Uterus (tissue), 4 donors: ENCODE measurements at places on chromosomes 11 and 22. TPM values are rescaled to one million over a fixed set of nuclear protein-coding genes. Genes with fewer than 3 reads are reported as not detected.

DNA sequence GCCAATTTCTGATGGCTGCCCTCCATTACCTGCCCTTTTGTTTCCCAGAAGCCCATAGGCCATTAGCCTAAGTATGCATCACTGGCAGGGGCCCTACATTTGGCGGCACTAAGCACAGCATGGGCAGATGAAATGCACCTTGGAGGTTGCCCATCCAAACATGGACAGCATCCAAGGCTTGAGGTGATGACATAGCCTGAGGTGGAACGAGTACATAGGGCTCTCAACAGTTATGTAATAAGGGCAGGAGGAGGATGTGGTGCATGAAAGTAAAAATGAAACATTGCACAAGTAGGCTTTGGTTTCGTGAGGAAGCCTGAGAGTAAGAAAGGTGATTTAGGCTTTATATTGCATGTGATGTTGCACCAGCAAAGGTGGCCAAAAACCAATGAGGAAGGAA is 148.1 kb downstream of the FAM76B start:
- no peaks in the 10 kb centered on the region for H3K4me1 ChIP-seq
- H3K36me3 ChIP-seq, result no peaks in the 10 kb centered on the region
- no peaks in the 10 kb centered on the region for H3K27me3 ChIP-seq
- no peak overlapping the region for H3K27ac ChIP-seq

- H3K27ac ChIP-seq, result peak overlapping the region; percentile 95
- no peak overlapping the region for H3K4me3 ChIP-seq
- H3K4me1 ChIP-seq, result peaks cover 17% of the 10 kb centered on the region
- no peaks in the 10 kb centered on the region for H3K36me3 ChIP-seq
- no peak for DNase-seq
Observed at GRCh38 chr11:65380460-65381119, 1.9 kb downstream of the SLC25A45 start.

DNA sequence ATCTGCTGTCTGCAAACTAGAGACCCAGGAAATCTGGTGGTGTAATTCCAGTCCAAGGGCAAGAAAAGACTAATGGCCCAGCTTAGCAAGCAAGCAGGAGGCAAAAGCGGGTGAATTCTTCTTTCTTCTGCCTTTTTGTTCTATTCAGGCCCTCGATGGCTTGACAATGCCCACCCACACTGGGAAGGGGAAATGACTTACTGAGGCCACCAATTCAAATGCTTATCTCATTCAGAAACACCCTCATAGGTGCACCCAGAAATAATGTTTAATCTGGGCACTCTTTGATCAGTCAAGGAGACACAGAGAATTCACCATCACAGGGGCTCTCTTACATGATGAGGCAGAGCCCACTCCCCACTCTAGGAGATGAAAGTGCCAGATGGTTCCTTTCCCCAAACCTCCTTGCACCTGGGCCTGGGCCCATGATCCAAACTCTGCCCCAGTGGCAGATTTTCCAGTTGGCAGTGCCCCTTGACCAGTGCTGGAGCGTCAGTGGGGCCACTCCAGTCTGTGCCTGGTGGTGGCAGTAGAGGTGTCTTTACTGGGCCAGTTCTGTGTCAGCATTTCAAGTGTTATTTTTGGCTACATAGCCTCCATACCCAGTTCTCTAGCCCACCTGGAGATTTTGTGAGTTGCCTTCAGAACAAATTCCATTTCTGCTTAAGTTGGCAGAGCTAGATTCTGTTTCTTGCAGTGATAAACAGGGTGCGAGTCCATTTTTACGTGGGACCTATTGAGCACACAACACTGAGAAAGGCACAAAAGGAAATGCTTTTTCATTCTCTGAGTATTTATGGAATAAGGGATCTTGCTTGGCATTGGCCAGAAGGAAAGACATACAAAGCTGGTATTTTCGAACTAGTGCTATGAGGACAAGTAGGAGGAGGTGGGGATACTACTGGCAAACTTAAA is 7.5 kb downstream of the ELMOD1 start:
- no peaks in the 10 kb centered on the region for H3K27me3 ChIP-seq
- no peaks in the 10 kb centered on the region for H3K4me1 ChIP-seq
- no peaks in the 10 kb centered on the region for H3K36me3 ChIP-seq
- DNase-seq, result no peak
- no peak overlapping the region for H3K4me3 ChIP-seq

- H3K27me3 ChIP-seq, result no peaks in the 10 kb centered on the region
- no peak for DNase-seq
- no peaks in the 10 kb centered on the region for H3K4me1 ChIP-seq
Observed at GRCh38 chr11:115767047-115767802, 263.0 kb upstream of the CADM1 start.

TRIM29 gene
- total RNA-seq, result 7.6 TPM

CCDC83 gene
- 0.21 TPM for total RNA-seq

DNA sequence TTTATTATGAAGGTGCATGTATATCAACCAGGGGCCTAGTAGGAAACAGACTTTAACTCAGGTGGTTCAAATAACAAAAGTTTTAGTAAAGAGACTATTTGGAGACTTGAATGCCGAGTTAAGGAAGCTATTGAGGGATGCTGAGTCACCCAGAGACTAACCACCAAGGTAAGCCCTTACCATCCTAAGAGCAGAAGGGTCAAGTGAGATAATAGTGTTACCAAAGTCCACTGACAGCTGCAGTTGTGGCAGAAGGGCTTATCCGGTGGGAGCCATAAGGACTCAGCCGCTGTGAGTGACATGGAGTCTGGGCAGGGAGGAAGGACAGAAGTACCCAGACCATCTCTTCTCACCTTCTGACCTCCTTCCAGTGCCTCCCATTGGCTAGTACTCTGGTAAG is 134.0 kb downstream of the INSC start:
- no peak overlapping the region for H3K4me3 ChIP-seq
- no peaks in the 10 kb centered on the region for H3K4me1 ChIP-seq
- no peak overlapping the region for H3K27ac ChIP-seq
- DNase-seq, result no peak

OR8A1 gene
- total RNA-seq, result not detected

GRCh38 chr22:19522190-19522880 is 1.9 kb downstream of the CLDN5 start:
- H3K27me3 ChIP-seq, result no peaks in the 10 kb centered on the region
- no peaks in the 10 kb centered on the region for H3K4me1 ChIP-seq
- peak overlapping the region; percentile 46 for H3K27ac ChIP-seq
- H3K4me3 ChIP-seq, result peak overlapping the region; percentile 39
- no peaks in the 10 kb centered on the region for H3K36me3 ChIP-seq
- DNase-seq, result no peak

DNA sequence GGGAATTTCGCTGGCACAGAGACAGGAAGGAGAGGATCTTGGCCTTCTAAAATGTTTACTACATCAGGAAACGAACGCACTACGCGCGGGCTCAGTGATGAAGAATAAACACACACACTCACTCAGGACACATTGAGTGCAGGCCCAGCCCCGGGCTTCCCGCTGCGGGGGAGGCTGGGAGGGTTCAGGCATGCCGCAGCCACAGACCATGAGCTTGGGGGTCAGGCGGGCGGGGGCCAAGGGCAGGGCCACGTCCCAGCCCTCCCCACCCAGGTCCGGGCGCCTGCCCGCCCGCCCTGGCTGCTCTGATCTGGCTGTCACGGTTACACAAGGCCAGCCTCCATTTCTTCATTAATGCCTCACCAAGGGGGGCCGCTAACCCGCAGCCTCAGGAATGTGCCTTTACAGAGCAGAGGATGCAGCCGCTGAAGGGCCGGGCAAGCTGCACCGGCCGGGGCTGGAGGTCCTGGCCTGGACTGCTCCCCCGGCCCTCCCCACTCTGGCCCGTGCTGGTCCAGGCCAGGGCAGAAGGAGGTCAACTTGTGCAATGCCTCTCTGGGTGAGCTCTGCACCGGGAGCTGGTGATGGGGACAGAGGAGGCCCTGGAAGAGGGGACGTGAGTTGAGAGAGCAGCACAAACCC is 41.7 kb downstream of the IGF2 start:
- H3K4me3 ChIP-seq, result no peak overlapping the region
- H3K27ac ChIP-seq, result peak overlapping the region; percentile 80
- H3K4me1 ChIP-seq, result peaks cover 14% of the 10 kb centered on the region
- no peaks in the 10 kb centered on the region for H3K27me3 ChIP-seq
- peak; percentile 70 for DNase-seq
- H3K36me3 ChIP-seq, result no peaks in the 10 kb centered on the region

- peak; percentile 39 for DNase-seq
- no peaks in the 10 kb centered on the region for H3K27me3 ChIP-seq
- no peaks in the 10 kb centered on the region for H3K36me3 ChIP-seq
- no peaks in the 10 kb centered on the region for H3K4me1 ChIP-seq
- H3K27ac ChIP-seq, result no peak overlapping the region
Observed at GRCh38 chr11:34219941-34220370, 114.5 kb downstream of the NAT10 start.

DEUP1 gene
- not detected for total RNA-seq

RCOR2 gene
- total RNA-seq, result 5.8 TPM

DNA sequence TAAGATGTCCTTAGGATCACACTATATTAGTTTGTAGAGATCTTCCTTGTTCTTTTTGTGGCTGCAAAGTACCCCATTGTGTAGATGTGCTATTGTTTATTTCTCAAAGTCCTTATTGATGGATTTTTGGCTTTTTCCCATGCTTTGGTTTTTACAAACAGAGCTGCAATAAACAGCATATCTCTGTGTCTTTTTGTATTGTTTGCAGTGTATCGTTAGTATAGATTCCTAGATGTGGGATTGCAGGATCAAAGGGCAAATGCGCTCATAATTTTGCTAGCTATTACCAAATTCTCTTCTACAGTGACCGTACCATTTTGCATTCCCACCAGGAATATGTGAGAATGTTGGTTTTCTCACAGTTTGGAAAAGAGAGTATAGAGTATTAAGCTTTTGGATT is 27.5 kb upstream of the FTH1 start:
- DNase-seq, result no peak
- no peaks in the 10 kb centered on the region for H3K27me3 ChIP-seq
- H3K27ac ChIP-seq, result no peak overlapping the region
- no peaks in the 10 kb centered on the region for H3K36me3 ChIP-seq
- H3K4me1 ChIP-seq, result no peaks in the 10 kb centered on the region

TRMU gene
- total RNA-seq, result 45.0 TPM

- H3K27me3 ChIP-seq, result no peaks in the 10 kb centered on the region
- H3K4me3 ChIP-seq, result no peak overlapping the region
- DNase-seq, result no peak
- H3K4me1 ChIP-seq, result no peaks in the 10 kb centered on the region
- H3K27ac ChIP-seq, result no peak overlapping the region
Observed at GRCh38 chr11:68340003-68340767, 27.8 kb downstream of the LRP5 start.

PANX2 gene
- total RNA-seq, result 0.43 TPM

ZC3H12C gene
- 27.6 TPM for total RNA-seq

GRCh38 chr11:32630844-32631243 is 47.2 kb downstream of the EIF3M start:
- DNase-seq, result no peak
- no peak overlapping the region for H3K4me3 ChIP-seq
- H3K36me3 ChIP-seq, result no peaks in the 10 kb centered on the region
- H3K27me3 ChIP-seq, result no peaks in the 10 kb centered on the region
- no peaks in the 10 kb centered on the region for H3K4me1 ChIP-seq

DNA sequence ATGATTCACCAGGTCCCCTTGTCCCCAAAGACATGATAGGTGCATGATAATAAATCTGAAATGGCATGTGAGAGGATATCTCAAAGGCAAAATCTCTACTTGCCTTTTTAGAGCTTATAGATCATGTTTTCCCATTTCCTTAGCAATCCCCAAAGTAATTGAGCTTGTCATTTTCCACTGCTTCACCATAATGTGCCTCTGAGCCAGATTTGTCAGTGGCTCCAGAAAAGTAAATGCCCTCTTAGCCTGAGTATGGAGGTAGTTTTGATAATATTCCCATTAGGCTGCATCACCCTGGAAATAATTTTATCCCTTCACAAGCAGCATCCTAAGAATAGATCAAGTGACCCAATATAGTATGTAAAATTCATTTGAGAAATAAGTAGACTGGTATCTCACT is 36.7 kb upstream of the ADSL start:
- H3K27ac ChIP-seq, result no peak overlapping the region
- no peaks in the 10 kb centered on the region for H3K4me1 ChIP-seq
- H3K4me3 ChIP-seq, result no peak overlapping the region
- no peaks in the 10 kb centered on the region for H3K36me3 ChIP-seq
- H3K27me3 ChIP-seq, result no peaks in the 10 kb centered on the region
- DNase-seq, result no peak

TEF gene
- total RNA-seq, result 73.7 TPM

DNA sequence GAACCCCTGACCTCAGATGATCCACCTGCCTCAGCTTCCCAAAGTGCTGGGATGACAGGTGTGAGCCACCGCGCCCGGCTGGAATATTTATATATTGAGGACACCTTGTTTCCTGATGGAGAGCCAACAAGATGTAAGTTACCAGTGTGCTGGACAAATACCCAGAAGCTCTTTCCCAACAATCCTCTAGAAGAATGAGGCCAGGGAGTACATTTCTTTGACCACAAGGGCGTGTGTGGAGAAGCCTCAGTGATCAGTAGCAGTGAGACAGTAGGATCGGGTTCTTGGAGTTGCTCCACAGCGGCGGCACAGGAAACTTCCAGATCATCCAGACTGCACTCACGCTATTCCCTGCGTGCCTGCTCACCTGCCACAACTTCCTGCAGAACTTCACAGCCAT is 10.3 kb upstream of the POLA2 start:
- no peaks in the 10 kb centered on the region for H3K36me3 ChIP-seq
- no peaks in the 10 kb centered on the region for H3K4me1 ChIP-seq
- H3K27me3 ChIP-seq, result no peaks in the 10 kb centered on the region
- H3K27ac ChIP-seq, result no peak overlapping the region

DNA sequence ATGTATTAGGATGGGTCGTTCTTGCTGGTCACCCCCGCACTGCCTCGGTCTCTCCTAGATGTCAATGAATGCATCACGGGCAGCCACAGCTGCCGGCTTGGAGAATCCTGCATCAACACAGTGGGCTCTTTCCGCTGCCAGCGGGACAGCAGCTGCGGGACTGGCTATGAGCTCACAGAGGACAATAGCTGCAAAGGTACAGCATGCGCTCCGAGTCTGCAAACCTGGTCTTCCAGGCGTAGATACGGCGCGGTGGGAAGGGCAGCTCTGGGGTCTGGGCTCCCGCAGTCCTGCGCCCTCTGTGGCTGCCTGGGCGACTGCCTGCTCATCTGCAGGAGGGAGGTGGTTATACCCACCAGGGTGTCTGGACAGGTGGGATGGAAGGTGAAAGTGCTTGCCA is 31.0 kb downstream of the FBLN1 start:
- no peak overlapping the region for H3K4me3 ChIP-seq
- no peaks in the 10 kb centered on the region for H3K4me1 ChIP-seq
- H3K27ac ChIP-seq, result peak overlapping the region; percentile 23
- no peaks in the 10 kb centered on the region for H3K36me3 ChIP-seq

GRCh38 chr11:79616392-79616851 is 175.6 kb upstream of the TENM4 start:
- H3K4me1 ChIP-seq, result no peaks in the 10 kb centered on the region
- no peak for DNase-seq
- no peaks in the 10 kb centered on the region for H3K27me3 ChIP-seq
- H3K36me3 ChIP-seq, result no peaks in the 10 kb centered on the region

SLC22A25 gene
- not detected for total RNA-seq

LDHAL6A gene
- 0.24 TPM for total RNA-seq

FADS3 gene
- 74.6 TPM for total RNA-seq
